ENCODE measurements at places on chromosomes 5 and 9. TPM values are rescaled to one million over a fixed set of nuclear protein-coding genes. Genes with fewer than 3 reads are reported as not detected.

GRCh38 chr9:115910959-115911358 lies 242.6 kb upstream of the PAPPA start:
- H3K27ac ChIP-seq = no peak overlapping the region
- no peak for DNase-seq
- H3K27me3 ChIP-seq = peaks cover 2% of the 10 kb centered on the region
- no peak overlapping the region for H3K4me3 ChIP-seq
- no peaks in the 10 kb centered on the region for H3K4me1 ChIP-seq

DNA sequence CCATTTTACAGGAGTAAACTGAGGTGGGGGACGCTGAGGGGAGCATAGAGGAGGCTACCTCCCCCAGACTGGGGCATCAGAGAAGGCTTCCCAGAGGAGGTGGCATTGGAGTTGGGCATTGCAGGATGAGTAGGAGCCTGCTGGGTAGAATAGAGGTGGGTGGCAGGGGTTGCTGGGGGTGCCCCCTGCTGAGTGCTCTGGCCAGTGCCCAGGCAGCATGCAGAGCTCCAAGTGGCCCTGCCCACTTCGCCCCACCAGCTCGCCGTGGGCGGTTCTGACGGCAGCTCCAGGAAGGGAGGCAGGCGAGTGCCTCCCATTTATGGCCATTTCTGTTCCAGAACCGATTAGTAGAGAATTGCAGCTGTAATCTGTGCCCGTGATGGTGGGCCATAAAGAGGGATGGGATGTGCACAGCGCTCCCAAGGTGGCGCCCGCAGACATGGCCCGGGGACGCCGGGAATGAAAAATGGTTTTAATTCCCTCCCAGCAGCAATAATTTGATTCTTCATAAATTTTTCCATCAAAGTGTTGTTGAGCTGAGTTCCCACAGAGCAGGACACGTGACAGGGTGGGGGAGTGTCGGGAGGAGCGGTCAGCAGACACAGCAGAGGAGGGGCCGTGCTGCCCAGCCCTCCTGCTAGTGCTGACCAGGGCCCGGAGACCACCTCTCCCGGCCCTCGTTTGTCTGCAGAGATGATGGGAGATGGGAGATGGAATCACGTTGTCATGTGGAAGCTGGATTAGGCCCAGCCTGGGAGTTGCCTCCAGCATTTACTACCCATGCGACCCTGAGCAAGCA lies 75.5 kb downstream of the LMX1B start:
- no peaks in the 10 kb centered on the region for H3K36me3 ChIP-seq
- no peak overlapping the region for H3K4me3 ChIP-seq
- DNase-seq = no peak

DNA sequence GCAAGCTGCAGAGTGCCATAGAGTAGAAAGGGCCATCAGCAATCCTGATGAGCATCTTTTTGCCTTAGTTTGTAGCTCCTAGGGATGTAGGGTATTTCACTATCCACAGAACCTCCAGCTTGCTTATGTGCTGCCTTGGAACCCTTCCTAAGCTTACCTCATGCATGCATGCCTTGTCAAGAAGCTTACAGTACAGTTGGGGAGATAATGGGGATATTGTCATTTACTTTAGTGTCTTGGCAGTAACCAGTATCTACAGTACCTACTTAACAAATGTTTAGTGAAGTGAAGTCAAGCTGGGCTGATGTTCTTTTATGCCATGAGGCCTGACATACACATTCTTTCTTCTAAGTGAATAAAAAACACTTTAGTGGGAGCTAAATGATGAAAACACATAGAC lies 164.6 kb upstream of the PPP1R2B start:
- no peaks in the 10 kb centered on the region for H3K36me3 ChIP-seq
- no peak for DNase-seq
- no peak overlapping the region for H3K27ac ChIP-seq

- no peak for DNase-seq
- H3K27ac ChIP-seq = no peak overlapping the region
- H3K4me1 ChIP-seq = no peaks in the 10 kb centered on the region
- no peaks in the 10 kb centered on the region for H3K36me3 ChIP-seq
- H3K4me3 ChIP-seq = no peak overlapping the region
- H3K27me3 ChIP-seq = no peaks in the 10 kb centered on the region
Observed at GRCh38 chr5:144876990-144877389, 706.3 kb downstream of the KCTD16 start.

DNA sequence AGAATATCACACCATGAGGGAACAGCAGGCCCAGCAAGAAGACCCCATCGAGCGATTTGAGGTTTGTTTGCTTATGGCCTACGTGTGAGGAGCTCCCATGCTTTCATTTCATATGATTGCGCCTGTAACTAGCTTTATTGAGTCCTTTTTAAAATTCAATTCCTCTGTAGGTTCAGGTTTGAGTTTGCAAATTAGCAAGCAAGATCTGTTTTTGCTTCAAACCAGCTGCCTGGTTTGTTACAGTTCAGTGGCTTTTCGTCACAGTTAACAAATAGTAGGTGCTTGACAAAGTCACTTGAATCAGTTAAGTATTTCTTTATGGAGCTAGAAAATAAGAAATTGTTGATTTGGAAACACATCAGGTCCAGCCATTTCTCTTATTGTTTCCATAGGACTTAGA lies 56.3 kb downstream of the GPR21 start:
- no peak overlapping the region for H3K27ac ChIP-seq
- no peaks in the 10 kb centered on the region for H3K4me1 ChIP-seq
- H3K4me3 ChIP-seq = no peak overlapping the region
- H3K27me3 ChIP-seq = no peaks in the 10 kb centered on the region
- peaks cover 10% of the 10 kb centered on the region for H3K36me3 ChIP-seq
- DNase-seq = no peak

DNA sequence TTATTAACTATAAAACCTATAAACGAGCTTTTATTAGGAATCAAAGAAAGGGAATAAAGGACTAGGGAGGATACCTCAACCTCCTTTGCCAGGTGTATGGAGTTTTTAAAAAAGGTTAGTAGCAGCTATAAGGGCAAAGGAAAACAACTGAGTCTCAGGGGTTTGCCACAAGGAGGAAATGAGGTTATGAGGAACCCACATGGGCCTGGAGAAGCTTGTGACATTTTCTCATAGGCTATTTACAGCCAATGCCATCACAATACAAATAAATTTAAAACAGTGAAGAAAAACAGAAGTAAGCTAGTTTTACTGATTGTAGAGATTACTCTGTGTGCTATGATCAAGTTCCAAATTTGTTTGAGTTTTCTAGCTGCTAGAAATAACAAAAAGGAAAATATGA lies 92.6 kb downstream of the CDKN2A start:
- DNase-seq = no peak
- peaks cover 13% of the 10 kb centered on the region for H3K4me1 ChIP-seq
- peaks cover 25% of the 10 kb centered on the region for H3K36me3 ChIP-seq

The PCDHA10 gene
- total RNA-seq = not detected

- H3K36me3 ChIP-seq = no peaks in the 10 kb centered on the region
- no peak for DNase-seq
- peaks cover 9% of the 10 kb centered on the region for H3K4me1 ChIP-seq
- H3K4me3 ChIP-seq = no peak overlapping the region
Observed at GRCh38 chr5:77355080-77355479, 137.0 kb downstream of the WDR41 start.

DNA sequence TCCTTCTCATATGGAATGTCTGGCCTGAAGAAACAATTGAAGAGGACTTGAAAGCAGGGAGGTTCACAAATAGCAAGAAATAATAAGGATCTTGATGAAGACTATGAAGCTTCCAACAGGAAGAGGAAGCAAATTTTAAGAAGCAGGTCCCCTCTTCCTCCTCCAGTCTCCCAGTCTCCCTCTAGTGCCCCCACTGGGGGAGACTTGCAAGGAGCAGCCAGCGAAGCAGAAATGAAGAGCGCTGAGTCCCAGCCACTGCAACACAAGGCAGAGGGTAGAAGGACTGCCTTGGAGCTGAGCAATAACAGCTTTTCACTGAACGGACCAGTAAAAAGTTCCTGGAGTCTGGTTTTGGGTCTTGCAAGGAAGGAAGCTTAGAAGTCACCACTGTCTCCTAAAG lies 32.6 kb upstream of the ACO1 start:
- H3K4me1 ChIP-seq = no peaks in the 10 kb centered on the region
- H3K27ac ChIP-seq = no peak overlapping the region
- no peaks in the 10 kb centered on the region for H3K36me3 ChIP-seq
- peaks cover 3% of the 10 kb centered on the region for H3K27me3 ChIP-seq
- H3K4me3 ChIP-seq = no peak overlapping the region
